ENCODE measurements at places on chromosomes 2 and 18.

DNA sequence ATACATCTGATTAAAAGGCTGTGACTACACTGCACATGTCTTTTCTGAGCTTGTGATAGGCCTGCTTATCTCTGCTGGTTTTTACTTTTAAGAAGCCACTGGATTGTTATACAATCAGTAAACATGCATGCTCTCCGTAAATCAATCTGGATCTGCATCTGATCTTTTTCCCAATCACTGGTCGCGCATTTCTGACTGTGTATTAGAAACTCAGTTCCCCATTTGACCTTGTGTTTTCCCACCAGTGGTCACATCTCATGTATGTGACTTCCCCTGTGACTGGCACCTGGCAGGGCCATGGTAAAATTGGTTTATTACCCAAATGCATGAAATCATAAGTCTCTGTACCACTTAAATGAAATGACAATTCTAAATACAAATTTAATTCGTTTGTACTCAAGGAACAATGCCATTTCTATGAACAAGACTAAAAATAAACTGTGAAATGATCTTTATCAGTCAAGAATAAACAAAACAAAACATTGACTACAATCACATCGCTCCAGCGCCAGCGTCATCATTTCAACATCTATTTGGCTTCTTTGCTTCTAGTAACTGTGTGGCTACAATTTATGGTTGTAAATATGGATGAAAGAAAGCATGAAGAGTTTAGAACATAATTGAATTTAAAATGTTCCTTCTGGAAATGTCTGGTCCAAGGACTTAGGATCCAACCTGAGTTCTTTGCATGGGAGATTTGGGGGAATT is 396.6 kb upstream of the TRIB2 start:
- no peak for DNase-seq

- no peak for DNase-seq
Measured at GRCh38 chr2:7292154-7292691, 375.0 kb downstream of the RNF144A start.

GRCh38 chr18:24987303-24988252 is 364.4 kb downstream of the ZNF521 start:
- DNase-seq = no peak

DNA sequence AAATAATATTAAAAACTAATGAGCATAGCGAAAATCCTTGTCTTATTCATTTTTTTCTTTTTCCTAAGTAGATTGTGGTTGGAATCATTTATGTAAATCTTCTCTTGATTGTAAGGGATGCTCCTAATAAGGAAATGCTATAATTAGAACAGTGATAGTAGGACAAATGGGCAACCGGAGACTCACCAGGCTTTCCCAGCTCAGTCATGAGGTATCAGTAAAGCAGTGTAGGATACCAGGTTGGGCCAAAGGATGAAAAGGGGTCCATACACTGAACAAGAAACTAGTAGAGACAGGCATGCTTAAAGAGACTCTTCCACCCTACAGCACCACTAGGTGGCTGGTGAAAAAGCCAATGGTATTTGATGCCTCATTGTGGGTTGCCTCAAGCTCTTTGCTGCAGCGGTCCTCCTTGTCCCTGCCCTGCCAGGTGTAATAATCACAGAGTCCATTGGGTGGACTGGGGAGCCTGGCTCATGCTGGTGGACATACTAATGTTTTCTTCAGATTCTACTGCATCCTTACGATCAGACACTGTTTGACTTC is 71.4 kb upstream of the FAM98A start:
- no peak for DNase-seq

- no peak for DNase-seq
Measured at GRCh38 chr2:64812285-64812684, 158.6 kb upstream of the SERTAD2 start.

DNA sequence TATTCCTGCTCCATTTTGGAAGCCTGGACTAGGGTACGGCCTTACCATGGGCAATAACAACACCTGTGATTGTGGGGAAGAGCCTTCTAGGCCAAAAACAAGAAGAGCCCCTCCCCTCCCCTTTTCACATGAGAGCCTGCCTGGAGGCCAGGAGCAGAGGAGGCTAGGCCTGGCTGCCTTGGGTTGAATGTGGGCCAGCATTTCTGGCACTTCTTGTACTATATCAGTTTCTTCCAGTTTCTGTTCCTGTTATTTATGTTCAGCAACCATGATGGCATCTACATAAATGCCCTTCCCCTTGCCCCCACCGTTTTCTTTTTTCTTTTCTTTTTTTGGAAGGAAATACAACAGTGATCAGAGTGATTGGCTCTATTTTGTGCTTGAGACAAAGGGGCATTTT is 58.4 kb downstream of the KCTD18 start:
- no peak for DNase-seq

DNA sequence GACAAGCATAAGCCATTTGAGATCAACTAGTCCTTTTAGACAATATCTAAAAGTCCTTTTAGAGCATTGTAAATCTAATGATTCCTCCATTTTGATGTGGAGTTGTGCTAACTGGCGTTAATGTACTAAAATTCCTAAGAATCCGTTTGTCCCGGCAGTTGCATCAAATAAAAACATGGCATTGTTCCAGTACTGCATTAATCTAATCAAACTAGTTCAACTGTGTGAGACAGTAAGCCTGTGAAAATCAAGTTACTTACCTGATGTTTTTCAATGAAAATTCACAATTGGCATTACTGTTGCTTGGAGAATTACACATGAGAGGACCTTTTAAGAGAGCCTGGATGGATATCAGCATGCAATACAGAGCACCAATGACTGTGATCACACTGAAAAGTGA is 13.3 kb downstream of the TM4SF20 start:
- no peak for DNase-seq

DNA sequence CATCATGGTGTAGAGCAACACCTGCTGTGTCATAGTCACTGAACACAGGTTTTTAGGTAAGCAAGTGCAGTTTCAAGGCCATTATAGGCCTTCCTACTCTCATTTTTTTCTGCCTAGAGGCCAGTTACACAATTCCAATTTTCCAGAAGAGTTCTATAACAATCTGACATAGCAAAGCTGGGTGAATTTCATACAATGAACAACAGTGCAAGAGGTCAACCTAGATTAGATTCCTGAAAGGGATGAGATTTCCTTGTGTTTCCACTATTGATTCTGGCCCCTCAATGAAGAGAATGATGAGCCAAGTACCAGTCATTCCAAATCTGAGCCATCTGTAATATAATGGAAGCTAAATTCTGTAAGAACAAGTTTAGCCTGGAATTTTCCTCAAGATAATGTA is 15.3 kb upstream of the CD28 start:
- DNase-seq = no peak

- DNase-seq = no peak
Measured at GRCh38 chr2:221677688-221678087, 105.6 kb upstream of the EPHA4 start.
